GF-D8 (cell line): ENCODE measurements at places on chromosomes 2 and 18.

DNA sequence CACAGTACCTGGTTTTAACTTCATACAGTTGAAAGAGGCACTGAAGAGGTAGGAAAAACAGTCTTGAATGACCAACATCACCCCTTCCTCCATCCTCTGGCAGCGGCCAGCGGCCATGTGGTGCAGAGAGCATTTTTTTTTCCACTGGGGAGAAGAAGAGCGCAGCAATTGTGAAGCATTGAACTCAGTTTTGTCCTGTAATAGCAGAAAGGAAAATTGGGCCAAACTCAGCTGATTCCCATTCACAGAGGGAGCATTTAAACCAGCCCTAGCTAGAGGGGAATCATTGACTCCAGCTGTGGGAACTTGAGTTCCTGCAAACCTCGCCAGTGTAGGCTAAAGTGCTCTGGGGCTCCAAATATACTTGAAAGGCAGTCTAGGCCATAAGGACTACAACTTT, 316.6 kb upstream of the CHST9 start:
- no peak for DNase-seq

- no peak for DNase-seq
Observed at GRCh38 chr2:196601430-196602306, 37.8 kb upstream of the CCDC150 start.

DNA sequence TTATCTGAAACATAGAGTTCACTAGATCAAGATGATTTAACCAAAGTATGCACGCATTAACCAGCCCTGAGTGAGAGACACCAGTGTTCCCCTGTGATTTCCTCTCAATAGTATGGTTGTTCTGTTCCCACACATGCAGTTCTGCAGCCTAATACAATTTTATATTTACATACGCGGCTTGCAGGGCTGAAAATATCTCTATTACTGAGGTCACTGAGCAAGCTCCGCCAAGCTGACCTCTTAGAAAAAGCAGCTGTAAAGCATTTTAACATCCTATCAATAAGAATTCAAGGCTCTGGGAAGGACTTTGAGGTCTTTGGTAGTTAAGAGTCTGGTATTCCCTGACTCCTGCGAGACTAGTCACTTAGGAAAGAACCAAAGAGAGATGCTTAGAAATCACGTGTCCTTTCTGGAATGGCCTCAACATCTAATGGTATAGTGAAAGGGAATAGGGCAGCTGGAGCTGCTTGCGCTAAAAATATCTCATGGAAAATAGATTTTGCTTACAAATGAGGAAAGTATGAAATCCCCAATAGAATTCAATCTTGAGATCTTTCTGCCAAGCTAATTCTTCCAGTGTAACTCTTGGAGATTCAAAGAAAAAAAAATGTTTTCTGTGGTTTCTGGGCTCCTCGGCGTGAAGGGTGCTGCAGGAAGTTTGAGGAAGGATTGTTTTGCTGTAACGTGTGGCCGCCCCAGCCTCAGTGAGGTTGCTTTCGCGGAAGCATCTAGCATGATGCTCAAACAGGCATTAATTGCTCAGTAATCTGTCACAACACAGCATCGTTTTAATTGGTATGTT, 59.2 kb downstream of the DOCK10 start:
- DNase-seq: no peak

DNA sequence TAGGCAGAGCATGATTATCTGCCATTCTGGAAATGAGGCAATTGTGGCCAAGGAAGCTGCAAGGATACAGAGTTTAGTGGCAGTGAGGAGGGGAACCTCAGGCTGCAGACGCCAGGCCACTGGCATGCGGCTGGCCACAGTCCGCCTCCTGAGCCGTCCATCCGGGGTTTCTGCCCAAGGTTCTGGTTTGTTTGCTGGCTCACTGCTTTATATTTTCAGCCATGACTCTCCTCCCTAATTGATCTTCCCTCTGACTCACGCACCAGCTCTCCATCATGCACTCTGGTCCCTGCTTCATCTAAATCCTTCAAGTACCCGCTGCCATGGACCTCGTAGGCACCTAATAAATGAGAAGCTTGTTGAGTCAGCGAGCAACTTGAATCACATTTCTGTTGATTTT, 107.8 kb upstream of the REV1 start:
- no peak for DNase-seq

DNA sequence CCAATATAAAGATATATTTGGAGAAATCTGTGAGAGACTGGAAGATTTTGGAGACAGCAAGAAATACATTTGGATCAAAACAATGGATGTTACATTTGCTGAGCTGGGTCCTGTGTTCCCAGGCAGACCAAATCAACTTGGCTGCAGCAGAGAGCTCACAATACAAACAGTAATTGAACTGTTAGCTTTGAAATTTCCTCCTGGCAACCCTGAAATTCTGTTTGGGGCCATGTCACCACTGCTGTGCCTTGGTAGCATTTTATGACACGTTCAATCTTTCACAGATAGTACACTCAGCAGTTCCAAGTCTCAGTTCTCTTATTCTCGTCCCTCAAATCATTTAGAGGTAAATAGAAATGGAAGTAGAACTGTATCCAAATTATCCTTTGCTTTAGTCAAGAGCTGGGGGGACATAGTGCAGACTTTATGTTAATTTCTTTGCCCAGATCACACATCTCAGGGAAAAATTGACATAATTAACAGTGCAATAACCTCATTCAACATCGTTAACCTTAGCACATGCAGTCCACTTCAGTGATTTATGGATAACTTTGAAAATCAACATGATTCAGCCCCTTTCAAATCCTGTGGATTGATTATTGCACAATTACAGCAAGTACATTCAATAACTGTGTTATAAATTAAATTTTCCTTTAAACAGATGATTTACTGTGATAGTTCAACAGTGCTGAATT, 277.4 kb upstream of the MC4R start:
- no peak for DNase-seq

DNA sequence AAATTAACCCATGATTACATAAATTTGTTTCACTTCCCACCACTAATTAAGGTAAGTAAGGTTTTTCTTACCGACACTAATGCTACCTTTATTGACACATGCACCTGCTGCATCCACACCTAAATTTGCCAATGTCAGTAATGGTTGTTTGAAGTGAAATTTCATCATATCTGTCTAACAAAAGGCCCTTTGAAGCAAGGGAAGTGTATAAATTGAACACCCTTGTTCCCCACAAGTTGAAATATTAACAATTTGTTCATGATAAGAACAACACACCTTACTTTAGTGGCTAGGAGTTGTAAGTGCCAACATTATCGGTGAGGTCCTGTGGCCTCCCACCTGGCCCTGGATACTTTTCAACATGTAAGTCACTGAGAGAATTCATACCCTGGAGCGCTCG, 116.3 kb upstream of the CDCA7 start:
- no peak for DNase-seq

DNA sequence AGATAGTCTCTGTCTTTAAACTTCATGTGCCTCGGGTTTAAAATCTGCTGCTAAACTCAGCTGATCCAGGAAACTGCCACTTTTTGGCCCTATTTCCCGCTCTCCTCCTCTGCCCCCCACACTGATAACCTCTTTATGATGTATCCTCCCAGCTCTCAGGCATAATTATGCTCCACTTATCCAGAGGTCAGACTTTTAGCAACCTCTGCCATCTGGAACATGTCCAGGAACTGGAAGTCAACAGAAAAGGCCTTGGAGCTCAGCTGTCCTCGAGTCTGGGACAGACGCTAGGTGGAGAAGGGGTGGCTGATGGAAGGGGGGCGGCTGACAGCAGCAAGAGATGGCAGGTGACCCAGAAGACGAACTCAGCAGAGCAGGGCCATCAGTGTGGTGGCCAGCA, 41.2 kb downstream of the ASAP2 start:
- DNase-seq: no peak

DNA sequence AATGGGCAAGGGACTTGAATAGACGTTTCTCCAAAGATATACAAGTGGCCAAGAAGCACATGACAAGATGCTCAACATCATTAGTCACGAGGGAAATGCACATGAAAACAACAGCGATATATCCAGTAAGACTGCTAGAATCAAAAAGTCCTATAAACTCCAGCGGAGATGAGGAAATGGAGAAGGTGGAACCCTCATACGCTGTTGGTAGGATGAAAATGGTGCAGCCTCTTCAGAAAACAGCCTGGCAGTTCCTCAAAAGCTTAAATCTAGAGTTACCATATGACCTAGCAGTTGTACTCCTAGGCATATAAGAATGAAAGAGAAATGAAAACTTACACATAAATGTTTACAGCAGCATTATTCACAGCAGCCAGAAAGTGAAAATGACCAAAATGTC, 48.1 kb downstream of the HPCAL1 start:
- no peak for DNase-seq
